ENCODE measurements at places on chromosomes 1 and 21.

- DNase-seq: peak; percentile 25
Observed at GRCh38 chr1:173255214-173255813, 48.2 kb upstream of the TNFSF4 start.

- DNase-seq: peak; percentile 18
Observed at GRCh38 chr1:151166505-151166956, 587 bp downstream of the SCNM1 start.

DNA sequence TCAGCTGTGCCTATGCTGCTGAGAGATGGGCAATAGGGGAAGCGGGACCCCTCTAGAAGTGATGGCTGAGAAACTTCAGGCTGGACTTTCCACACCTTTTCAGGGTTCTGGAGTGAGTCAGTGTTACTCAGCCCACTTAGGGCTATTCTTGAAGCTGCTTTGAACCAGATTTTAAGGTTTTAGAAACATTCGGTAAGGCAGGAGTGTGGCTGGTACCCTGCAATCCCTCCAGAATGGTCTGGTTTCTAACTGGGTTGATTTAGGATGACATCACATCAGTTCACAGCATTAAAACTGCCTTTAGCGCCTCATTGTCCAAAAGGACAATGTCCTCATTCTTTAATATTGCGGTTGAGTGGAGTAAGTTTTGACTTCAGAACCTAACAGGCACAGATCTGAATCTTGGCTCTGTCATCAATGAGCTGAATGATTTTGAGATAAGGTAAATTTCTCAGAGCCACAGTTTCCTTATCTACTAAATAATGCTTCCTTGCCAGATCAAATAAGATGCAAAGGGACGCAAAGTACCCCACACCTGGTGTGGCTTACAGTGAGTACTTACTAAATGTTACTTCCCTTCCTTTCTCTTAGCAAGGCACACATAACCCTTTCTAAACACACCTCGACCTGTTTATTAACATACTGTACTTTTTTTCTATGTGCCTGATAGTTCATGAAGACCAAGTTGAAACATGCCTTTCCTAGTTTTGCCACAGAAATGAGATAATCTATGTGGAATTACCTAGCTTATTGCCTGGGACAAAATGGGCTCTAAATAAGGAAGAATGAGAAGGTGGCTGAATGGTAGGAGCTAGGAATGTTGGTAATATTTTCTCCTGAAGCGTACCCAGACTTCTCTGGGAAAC is 209.8 kb downstream of the ROR1 start:
- DNase-seq: no peak

DNA sequence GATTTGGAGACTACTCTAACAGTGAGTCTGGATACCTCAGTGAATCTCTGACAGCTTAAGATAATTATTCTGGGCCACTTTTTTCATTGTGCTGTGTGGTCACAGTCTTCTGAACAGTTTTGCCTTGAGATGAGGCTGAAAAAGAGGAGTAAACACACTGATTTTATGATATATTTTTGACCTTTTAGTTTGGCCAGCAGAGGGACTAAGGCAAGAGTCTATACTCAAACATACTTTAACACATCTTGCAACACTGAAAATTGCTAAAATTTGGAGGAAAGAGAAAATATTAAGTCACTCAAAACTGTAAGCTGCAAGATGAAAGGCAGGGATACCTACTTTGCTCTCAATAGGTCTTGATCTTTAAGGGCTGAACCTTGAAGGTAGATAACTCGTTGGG is 182.7 kb downstream of the KCNT2 start:
- no peak for DNase-seq

DNA sequence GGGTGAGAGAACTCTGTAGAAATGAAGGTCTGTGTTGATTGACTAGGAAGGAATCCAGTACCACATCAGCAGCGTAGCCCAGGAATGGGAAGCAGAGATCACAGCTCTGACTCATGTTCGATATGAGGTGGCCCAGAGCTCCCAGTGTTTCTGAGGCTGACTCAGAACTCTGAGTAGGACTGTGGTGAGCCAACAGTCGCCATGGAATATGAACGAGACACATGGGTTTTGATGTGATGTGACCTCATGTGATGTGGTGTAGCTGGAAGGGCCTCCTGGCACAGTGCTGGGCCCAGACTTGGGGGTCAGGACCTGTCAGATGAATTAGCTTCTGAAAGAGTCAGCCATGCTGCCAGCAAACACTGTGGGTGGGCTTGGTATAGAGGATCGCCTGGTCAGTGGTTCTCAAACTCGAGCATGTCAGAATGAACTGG is 237.0 kb downstream of the MRPL39 start:
- peak; percentile 95 for DNase-seq

GRCh38 chr1:184974056-184974836 is at the start of gene NIBAN1:
NIBAN1 (minus strand) TSS chr1:184974508; CDS start chr1:184974356, 152 bp downstream.
- no peak for DNase-seq

Data from stromal cell of bone marrow (primary cell).